Hypothalamus (tissue), 51 donors: ENCODE measurements at places on chromosomes 5 and 9.

DNA sequence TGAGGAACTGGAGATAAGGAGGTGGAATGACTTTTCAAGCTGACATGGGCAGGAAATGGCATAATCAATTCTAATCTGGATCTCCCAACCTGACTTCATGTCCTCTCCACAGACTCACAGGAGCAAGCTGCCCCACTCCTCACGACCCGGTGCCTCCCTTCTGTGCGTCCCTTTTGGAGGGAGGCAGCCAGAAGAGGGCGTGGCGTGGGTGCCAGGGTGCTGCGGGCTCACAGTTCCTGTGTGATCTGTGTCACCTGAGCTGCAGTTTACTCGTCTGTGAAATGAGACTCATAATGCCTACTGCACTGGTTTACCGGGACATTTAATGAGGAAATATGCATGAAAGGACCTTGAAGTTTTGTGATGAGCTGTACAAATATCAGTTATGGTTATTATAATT is 207.4 kb downstream of the DAB2IP start:
- no peak for DNase-seq

- DNase-seq: no peak
Measured at GRCh38 chr5:127960270-127960691, 123.3 kb upstream of the SLC12A2 start.

DNA sequence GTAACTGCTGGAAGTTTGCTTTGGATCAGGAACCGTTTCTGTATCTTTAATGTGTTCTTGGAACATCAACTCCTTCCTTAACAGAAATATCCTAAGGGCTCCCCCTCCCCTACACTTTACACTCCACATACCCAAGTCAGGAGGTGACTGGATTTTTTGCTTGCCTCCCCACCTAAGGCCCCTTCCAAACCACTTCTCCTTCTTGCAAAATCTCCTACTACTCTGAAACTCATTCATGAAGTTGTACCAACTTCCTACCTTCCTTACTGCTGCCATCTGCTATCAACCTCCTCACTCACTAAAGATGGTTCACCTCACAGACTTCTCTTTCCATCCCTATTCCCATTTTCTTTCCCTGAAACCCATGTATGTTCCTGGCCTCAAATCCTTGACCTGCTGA is 16.1 kb downstream of the TXN start:
- no peak for DNase-seq

DNA sequence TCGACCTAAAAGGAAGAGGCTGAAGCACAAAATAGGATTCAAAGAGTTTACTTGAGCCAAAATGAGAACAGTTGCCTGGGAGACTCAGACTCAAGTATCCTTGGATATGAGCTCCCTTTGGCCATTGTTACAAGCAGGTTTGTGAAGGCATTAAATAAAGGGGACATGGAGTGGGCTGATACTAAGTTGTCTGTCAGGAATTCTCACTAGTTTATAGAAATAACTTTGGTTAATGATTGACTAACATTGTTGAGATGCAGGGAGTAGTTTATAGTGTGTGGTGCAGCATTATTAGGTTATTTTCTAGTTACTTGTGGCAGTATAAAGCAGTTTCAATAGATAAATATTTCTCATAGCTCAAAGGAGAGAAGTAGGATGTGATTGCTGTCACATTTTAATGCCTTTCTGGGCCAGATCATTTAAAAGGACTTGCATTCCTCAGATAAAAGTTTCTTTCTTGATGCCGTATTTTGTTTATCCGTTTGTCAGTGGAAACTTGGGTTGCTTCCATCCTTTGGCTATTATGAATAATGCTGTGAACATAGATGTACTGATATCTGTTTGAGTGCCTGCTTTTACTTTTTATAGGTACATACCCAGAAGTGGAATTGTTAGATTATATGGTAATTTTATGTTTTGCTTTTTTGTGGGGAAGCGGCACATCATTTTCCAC is 9.1 kb downstream of the AP3S1 start:
- DNase-seq: no peak

GRCh38 chr9:35666549-35666948 is 1.6 kb upstream of the ARHGEF39 start:
- DNase-seq: no peak

DNA sequence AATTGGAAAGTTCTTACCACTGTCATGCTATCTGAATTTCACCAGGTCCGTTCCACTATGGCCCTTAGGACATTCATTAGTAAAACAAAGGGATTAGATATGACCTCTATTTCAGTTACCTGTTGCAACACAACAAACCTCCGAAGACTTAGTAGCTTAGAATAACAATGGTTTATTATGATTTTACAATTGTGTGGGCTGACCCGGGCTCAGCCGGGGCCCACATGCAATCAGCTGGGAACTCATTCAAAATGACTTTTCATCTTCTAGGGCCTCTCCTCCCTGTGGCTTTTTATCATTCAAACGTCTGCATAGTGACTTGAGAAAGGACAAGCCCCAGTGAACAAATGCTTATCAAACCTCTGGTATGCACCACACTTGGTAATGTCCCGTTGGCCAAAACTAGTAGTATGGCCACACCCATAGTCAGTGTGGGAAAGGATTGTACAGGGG is 2.3 kb upstream of the FBXW11 start:
- DNase-seq: no peak

GRCh38 chr5:35908228-35908627 is 30.2 kb downstream of the CAPSL start:
- no peak for DNase-seq

- DNase-seq: no peak
Measured at GRCh38 chr5:163489055-163489744, 16.2 kb upstream of the MAT2B start.

DNA sequence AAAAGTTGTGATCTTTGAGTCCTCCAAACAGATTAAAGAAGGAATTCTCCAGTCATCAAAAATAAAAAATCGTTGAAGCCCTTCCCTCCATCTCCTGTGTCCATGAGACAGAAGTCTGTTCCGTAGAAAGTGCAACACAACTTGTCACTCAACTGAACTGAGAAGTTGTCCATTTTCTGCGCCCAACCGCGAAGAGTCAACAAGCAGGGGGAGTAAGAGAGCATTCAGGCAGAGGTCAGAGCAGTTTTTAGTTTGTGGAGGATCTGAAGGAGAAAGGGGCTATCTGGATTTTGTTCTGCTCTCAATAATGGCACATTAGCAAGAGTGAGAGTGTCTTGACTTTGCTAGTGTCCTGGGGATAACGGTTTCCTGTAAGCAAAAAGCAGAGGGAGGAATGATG is 303.9 kb downstream of the ICE1 start:
- no peak for DNase-seq

GRCh38 chr5:170478306-170478705 is 25.5 kb upstream of the KCNIP1 start:
- no peak for DNase-seq

DNA sequence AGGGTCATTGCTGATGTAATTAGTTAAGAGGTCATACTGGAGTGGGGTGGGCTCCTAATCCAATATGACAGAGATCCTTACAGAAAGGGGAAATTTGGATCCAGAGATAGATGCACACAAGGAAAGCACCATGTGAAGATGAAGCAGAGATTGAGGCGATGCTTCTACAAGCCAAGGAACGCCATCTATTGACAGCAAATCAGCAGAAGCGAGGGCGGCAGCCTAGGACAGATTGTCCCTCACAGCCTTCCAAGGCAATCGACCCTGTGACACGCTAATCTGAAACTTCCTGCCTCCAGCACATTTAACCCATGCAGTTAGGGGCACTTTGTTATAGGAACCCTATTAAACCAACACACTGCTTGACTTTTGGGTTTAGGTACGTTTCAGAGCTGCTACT is 285.1 kb upstream of the DAP start:
- DNase-seq: no peak

GRCh38 chr5:134132372-134133187 is 18.1 kb downstream of the TCF7 start:
- no peak for DNase-seq

DNA sequence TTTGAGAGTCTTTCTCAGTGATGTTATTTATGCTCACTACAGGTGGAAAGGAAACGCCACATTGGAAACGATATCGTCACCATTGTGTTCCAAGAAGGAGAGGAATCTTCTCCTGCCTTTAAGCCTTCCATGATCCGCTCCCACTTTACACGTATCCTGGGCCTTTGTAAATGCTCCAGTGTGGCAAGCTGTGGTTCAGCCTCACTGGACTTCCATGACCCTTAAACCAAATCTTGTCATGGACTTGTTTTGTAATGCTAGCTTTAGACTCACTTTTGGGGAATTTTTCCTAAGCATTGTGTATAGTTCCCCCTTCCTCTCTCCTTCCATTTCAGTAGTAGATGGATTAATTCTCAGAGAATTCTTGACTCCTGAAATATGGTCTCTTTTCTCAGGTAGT is 60.9 kb upstream of the SLC2A8 start:
- DNase-seq: no peak

DNA sequence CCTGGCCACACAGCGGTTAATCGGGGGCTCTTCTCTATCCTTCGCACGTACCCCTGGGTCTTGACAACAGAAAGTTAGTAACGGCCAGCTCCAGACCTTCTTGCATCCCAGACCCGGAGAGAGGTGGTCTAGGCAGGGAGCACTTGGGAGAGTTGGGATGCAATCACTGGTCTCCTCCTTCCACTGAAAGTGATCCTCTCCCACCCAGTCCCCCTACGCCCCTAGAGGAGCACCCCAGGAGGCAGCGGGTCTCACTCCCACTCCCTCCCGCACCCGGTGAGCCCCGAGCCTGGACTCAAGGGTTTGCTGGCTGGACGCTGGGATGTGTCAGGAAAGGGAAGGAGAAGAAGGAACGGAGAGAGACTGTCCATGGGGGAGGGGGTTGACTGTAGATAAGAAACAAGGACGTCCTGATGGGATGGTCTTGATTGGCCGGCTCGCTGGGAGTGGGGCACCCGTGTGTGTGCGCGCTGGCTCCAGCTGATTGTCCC is 2.0 kb downstream of the RORB start:
- peak; percentile 20 for DNase-seq

GRCh38 chr5:29780401-29780800 is 1413.1 kb upstream of the CDH6 start:
- DNase-seq: no peak

DNA sequence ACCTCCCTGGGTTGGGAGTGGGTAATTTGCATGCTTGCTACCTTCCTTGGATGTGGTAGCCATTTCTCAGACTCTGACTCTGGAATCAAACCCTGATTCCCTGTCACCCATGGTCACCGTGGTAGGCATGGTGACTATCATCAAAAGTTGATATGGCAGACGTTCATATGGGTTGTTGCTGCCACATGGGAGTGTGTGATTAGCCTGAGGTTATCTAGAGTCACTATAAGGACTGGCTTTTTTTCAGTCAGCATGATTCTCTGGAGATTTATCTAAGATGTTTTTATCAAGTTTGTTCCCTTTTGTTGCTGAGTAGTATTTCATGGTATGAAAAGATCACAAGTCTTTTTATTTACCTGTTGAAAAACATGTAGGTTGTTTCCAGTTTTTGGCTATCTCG is 7.0 kb downstream of the RCL1 start:
- no peak for DNase-seq

GRCh38 chr5:135015942-135016341 is 18.1 kb downstream of the PITX1 start:
- no peak for DNase-seq

GRCh38 chr9:15618540-15619331 is 65.9 kb downstream of the CCDC171 start:
- no peak for DNase-seq

DNA sequence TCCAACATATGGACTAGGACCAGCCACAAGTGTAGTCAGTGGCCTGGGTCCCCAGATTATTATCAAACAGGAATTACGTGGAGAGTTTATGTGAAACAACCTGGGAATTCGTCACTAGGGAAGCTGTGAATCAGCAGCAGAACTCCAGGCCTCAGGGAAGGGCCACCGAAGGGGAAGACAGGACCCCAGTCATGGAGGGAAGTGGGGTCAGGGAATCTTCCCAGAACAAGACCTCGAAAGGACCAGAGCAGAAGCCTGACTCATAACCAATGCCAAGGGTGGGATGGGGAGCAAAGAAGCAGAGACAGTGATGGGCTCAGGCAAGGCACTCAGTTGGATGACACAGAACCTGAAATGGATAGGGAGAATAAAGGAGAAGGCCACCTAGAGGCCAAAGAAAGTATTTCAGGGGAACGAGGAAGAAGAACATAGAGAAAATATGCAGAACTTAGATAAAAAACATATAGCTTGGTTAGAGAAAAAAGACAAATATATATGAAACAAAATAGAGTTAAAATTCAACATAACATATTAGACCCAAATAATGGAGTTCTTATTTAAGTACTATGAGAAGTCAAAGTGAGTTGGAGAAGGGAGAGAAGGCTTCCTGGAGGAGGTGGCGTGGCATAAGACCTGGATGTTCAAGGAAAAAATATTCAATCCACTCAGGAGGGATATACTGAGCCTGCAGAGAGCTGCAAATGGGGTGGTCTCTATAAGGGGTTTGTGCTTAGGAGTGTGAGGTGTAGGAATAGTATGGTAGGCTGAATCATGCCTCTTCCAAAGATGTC is 66.7 kb upstream of the CAST start:
- no peak for DNase-seq
